ENCODE measurements at places on chromosomes 11 and 22. TPM values are rescaled to one million over a fixed set of nuclear protein-coding genes. Genes with fewer than 3 reads are reported as not detected.

The OR6A2 gene
- not detected for total RNA-seq

The KDM4E gene
- total RNA-seq, result not detected

The LMO2 gene
- 1.2 TPM for total RNA-seq

The TP53AIP1 gene
- 0.03 TPM for total RNA-seq

The P2RY2 gene
- total RNA-seq, result not detected

The EHF gene
- not detected for total RNA-seq

The CYB5R2 gene
- total RNA-seq, result not detected

The MRGPRF gene
- total RNA-seq, result 0.51 TPM

DNA sequence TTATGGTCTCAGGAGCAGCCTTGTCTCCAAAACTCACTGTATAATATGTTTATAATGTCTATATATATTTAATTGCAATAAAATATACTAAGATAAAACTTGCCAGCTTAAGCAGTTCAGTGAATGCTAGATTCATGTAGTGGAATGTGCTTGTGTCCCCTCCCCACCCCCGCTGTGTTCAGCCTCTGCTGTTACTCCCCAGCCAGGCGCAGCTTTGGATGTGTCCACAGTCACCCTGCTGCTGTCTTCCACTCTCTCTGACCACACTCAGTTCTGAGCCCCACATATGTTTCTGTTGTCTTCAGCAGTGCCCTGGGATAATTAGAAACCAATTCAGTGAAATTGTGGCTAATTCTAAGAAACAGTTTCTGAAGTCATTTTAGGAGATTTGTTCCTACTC, 52.2 kb downstream of the PPFIA1 start:
- H3K27me3 ChIP-seq, result no peaks in the 10 kb centered on the region
- H3K4me3 ChIP-seq, result no peak overlapping the region
- no peak overlapping the region for H3K27ac ChIP-seq
- H3K4me1 ChIP-seq, result no peaks in the 10 kb centered on the region

- no peak overlapping the region for H3K27ac ChIP-seq
- H3K36me3 ChIP-seq, result no peaks in the 10 kb centered on the region
- no peak for DNase-seq
- H3K27me3 ChIP-seq, result no peaks in the 10 kb centered on the region
These were observed 40.2 kb downstream of the LMO1 start for GRCh38 chr11:8223513-8223900.

DNA sequence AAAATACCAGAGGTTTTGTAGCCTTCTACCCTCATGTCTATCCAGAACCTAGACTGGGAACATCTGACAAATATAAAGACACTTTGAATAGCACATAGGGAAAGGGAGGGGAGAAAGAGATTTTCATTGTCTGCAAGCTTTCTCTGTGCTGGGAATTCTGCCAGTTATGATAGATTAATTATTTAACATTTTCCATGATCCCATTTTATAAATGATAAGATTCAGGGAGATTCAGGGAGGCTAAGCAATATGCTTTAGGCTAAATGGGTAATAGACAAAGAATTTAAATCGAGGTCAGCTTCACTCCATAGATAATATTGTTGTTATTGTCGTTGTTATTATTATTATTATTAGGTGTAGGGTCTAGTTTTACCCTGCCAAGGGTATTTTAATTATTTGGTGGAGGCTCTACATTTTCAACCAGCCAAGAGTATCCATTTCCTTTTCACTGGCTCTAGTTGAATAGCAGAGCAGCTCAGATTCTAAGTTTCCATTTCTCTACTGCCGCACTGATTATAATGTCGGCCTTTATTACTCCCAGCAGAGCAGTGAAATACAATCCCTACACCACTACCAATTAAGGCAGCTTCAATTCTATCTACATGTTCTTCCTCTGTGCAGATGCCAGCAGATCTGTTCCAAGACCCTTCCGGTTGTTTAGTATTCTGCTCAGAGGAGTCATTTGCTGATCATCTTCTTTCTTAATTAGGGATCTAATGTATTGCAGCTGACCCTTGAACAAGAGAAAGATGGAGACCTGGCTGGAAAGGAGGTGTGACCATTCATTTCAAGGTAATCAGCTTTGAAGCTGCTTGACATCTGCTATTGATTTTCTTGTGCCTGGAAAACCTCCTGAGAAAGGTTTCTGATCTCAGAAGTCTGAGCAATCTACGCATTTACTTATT, 23.8 kb upstream of the SYN3 start:
- no peak for DNase-seq

GRCh38 chr11:64356498-64357411, 2.2 kb upstream of the RPS6KA4 start:
- H3K36me3 ChIP-seq, result 0 out of 2 replicates have a peak, but pooled peaks cover 6% of the 10 kb centered on the region
- DNase-seq, result peak; percentile 78
- H3K4me3 ChIP-seq, result no peak overlapping the region
- H3K4me1 ChIP-seq, result peaks cover 26% of the 10 kb centered on the region
- H3K27me3 ChIP-seq, result peaks cover 3% of the 10 kb centered on the region
- H3K27ac ChIP-seq, result no peak overlapping the region

DNA sequence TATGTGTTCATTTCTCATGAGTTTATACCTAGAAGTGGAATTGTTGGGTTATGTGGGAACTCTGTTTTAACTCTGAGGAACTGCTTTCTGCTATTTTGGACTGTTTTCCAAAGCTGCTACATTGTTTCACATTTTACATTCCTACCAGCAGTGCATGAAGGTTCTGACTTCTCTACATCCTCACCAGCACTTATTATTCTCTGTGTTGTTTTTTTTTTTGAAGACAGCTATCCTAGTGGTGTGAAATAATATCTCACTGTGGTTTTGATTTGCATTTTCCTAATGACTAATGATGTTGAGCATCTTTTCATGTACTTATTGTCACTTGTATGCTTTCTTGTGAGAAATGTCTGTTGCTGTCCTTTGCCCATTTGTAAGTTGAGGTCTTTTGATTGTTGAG, 169.9 kb downstream of the COMMD9 start:
- no peak for DNase-seq
- H3K36me3 ChIP-seq, result peaks cover 18% of the 10 kb centered on the region
- H3K4me1 ChIP-seq, result peaks cover 21% of the 10 kb centered on the region
- H3K27me3 ChIP-seq, result no peaks in the 10 kb centered on the region
- H3K27ac ChIP-seq, result no peak overlapping the region

- no peak for DNase-seq
- H3K27me3 ChIP-seq, result no peaks in the 10 kb centered on the region
- H3K4me3 ChIP-seq, result no peak overlapping the region
- no peaks in the 10 kb centered on the region for H3K36me3 ChIP-seq
- H3K27ac ChIP-seq, result no peak overlapping the region
These were observed 38.3 kb downstream of the USP35 start for GRCh38 chr11:78226684-78227680.

GRCh38 chr11:59898046-59898445, 19.5 kb downstream of the OOSP3 start:
- no peaks in the 10 kb centered on the region for H3K36me3 ChIP-seq
- no peaks in the 10 kb centered on the region for H3K27me3 ChIP-seq
- no peak overlapping the region for H3K4me3 ChIP-seq
- H3K27ac ChIP-seq, result no peak overlapping the region
- H3K4me1 ChIP-seq, result peaks cover 14% of the 10 kb centered on the region

DNA sequence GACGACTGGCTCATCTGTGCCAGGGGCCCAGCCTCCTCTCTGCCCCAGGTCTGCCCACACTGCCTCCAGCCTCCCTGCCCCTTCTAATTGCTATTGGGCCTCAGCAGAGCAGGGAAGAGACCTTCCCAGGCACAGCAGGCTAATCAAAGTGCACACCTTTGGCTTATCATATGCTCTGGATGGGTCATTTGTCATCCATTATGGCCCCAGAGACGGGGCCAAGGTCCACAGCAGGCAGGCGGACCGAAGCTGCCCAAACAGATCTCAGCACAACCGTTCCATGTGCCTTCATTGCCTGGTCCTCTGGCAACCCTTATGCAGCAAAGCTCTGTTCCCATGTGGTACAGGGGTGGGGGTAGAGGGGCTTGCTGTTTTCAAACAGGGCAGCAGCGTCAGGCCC, 66.6 kb downstream of the TP53I11 start:
- H3K27me3 ChIP-seq, result no peaks in the 10 kb centered on the region
- no peak for DNase-seq
- H3K36me3 ChIP-seq, result no peaks in the 10 kb centered on the region
- peaks cover 40% of the 10 kb centered on the region for H3K4me1 ChIP-seq
- no peak overlapping the region for H3K27ac ChIP-seq

- H3K27ac ChIP-seq, result no peak overlapping the region
- H3K4me1 ChIP-seq, result peaks cover 19% of the 10 kb centered on the region
- no peak overlapping the region for H3K4me3 ChIP-seq
- H3K36me3 ChIP-seq, result no peaks in the 10 kb centered on the region
- H3K27me3 ChIP-seq, result peaks cover 3% of the 10 kb centered on the region
These were observed 5.2 kb upstream of the MUC5AC start for GRCh38 chr11:1152316-1153104.

- peaks cover 20% of the 10 kb centered on the region for H3K27me3 ChIP-seq
- no peaks in the 10 kb centered on the region for H3K36me3 ChIP-seq
- no peak overlapping the region for H3K4me3 ChIP-seq
- peak; percentile 38 for DNase-seq
- H3K27ac ChIP-seq, result no peak overlapping the region
These were observed 1041.6 kb downstream of the BRD1 start for GRCh38 chr22:48785792-48786678.

DNA sequence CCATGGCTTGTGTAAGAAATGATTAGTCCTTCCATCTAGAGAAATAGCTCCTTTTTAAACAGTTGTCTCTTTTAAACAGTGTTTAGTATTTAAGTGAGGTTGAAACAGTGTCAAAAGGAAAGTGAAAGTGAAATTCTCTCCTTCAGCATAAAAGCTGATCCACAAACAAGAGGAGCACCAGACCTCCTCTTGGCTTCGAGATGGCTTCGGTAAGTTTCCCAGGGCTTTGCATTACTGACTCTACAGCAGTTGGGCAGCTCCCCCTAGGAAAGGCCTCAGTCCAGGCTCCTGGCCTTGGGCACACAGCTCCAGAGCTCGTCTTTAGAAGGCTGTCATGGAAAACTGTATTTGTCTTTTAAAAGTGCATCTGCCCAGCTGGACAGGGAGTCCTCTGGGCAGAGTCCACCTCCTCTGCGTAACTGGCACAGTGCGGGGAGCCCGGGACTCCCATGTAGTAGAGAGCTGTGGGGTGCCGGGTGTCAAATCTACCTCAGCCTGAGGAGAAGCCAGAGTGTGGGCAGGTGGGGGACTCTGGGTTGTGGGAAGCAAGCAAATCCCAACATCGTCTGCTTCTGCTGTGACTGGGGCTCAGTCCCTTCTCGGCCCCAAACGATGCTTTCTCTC, at the start of gene PLAAT4:
TSS of gene PLAAT4 (plus strand) at position 140 of the 624 bp plus-strand sequence. CDS start at position 201, 61 bp downstream.
- H3K4me3 ChIP-seq, result no peak within 1 kb of the TSS
- H3K27me3 ChIP-seq, result no peaks in the 10 kb centered on the region
- DNase-seq, result peak; percentile 15
- no peak within 1 kb of the TSS for H3K27ac ChIP-seq
- H3K36me3 ChIP-seq, result no peaks in the 10 kb centered on the region

DNA sequence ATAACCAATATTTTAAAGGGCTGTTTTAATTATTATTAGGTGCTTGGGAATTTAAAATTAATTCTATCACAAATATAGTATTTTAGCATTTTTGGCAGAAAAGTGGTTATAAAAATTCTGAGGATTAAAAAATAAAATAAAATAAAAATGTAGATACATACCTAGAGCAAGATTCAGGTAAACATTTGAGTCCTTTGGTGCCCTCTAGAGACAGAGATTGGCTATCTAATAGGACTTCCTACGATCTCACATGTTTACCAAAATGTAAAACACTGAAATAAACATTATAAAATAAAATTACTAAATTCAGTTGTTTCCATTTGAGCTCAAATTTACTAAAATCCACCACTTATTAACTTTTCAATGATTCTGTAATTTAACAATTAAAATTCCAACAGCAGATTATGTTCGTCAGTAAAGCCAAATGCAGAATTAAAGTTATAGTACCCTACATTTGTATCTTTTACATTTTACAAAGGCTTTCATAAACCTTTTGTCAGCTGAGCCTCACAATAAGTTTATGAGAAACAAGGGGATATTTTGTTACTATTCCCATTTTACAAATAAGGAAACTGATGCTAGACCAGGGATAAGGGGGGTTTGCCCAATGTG, 27.7 kb downstream of the SLC36A4 start:
- DNase-seq, result no peak

DNA sequence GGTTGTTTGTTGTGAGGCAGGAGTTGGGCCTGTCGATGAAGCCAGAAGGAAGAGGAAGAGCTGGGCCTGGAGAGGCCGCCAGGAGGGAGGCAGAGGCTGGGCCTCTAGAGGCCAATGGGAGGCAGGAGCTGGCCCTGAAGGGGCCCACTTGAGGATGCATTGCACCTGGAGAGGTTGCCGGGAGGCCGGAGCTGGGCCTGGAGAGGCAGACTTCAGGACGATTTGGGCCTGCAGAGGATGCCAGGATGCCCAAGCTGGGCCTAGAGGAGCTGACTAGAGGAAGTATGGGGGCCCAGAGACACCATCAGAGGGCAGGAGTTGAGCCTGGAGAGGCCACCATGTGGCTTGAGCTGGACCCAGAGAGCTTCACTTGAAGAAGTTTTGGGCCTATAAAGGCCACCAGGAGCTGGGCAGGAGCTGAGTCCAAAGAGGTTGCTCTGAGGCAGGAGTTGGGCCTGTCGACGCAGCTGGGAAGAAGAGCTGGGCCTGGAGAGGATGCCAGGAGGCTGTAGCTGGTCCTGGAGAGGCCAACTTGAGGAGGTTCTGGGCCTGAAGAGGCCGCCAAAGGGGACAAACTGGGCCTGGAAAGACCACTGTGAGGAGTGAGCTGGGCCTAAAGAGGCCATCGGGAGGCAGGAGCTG, 39.0 kb downstream of the OR4C45 start:
- H3K27ac ChIP-seq, result no peak overlapping the region
- no peak for DNase-seq
- no peaks in the 10 kb centered on the region for H3K4me1 ChIP-seq
- H3K36me3 ChIP-seq, result no peaks in the 10 kb centered on the region

DNA sequence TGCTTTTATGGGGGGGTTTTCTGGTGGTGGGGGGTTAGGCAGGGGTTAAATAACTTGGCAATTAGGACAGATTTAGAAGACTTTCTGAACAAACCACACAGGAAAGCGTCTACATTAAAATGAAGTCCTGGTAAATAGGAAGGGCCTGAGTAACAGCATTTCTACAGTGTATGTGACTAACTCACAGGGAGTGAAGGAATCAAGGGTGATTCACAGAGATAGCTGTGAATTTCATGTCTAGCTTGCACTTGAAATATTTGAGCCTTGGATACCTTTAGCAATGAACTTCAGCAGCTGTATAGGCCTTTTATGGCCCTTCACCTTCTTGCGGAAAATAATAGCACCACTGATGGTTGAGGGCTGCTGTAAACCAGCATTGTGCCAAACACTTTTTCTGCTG, 26.1 kb upstream of the LDHA start:
- H3K4me3 ChIP-seq, result no peak overlapping the region
- no peaks in the 10 kb centered on the region for H3K27me3 ChIP-seq

DNA sequence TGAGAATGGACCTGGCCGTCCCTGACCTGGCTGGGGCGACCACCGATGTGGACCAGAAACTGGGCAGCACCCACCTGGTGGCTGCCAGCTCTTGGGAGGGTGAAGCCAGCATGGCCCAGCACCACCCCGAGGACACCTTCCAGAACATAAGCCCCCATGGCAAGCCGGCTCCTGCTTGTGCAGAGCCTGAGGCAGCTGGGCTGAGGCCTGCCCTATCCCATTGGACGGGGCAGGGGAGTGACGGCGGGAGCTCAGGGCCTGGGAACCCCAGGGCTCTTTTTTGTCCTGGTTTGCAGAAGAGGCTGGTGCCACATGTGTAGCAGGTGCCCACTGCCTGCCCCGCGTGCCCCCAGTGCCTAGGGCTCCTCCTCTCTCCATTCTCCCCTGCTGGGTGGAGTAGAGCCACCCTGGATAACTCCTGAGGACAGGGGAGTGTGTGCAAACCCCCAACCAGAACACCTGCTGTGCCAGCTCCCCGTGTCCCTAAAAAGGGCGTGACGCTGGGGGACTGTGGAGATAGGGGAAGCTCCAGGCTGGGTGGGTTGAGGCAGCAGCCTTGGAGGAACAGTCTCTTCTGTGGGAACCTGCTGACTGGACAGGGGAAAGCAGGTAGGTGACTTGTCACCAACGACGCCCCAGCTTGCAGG, 11.9 kb downstream of the DUSP8 start:
- H3K4me1 ChIP-seq, result peaks cover 19% of the 10 kb centered on the region
- no peak overlapping the region for H3K4me3 ChIP-seq
- no peak for DNase-seq
